ENCODE measurements at places on chromosomes 7 and 10.

- DNase-seq: no peak
Measured at GRCh38 chr7:28792858-28793257, 165.3 kb downstream of the TRIL start.

DNA sequence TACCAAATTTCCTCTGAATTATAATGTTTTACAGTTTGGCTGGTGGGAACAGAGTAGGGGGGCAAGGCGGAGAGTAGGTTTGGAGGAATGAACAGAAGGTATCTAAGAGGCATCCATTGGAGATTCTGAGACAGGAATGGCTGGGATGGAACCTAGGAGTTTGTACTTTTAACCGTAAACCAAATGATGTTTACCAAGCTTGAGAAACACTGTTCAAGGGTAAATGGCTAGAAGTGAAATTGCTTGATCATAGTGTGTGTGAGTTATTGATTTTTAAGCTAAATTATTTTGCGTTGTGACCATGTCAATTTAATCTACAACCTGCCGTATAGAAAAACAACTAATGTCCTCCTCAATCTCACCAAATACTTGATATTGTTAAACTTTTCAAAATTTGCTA lies 306.4 kb upstream of the PHYHIPL start:
- no peak for DNase-seq

GRCh38 chr10:639751-640672 lies 49.5 kb downstream of the DIP2C start:
- no peak for DNase-seq

GRCh38 chr7:149228831-149229471 lies 10.5 kb upstream of the ZNF212 start:
- no peak for DNase-seq

- DNase-seq: no peak
Measured at GRCh38 chr7:103116511-103116910, 32.4 kb downstream of the NAPEPLD start.

DNA sequence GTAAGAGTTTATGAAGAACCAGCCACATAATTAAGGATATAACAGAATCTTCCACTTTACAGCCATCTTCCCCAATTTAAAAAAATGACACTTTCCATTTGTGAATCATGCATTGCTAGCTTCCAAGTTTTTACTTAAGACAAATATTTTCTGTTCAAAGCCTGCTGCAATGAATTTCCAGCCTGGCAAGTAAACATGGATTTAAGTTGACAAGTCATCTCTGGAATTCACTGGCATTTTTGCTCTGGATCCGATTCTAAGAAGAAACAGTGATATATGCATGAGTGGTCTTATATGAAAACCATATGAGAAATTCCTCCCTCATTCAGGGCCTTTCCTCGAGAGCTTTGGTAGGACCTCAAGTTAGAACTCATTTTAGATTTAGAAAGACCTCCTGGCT lies 116.1 kb upstream of the CDCA7L start:
- DNase-seq: no peak

GRCh38 chr7:87075671-87076404 lies 16.4 kb upstream of the ELAPOR2 start:
- no peak for DNase-seq

- DNase-seq: no peak
Measured at GRCh38 chr7:157271991-157272324, 64.8 kb upstream of the DNAJB6 start.
